ENCODE measurements at places on chromosomes 6 and 20. TPM values are rescaled to one million over a fixed set of nuclear protein-coding genes. Genes with fewer than 3 reads are reported as not detected.
A peak's percentile ranks its signal among the peaks of the same experiment; 100 is the strongest.

The NCOA3 gene
- total RNA-seq: 22.5 TPM

The COL19A1 gene
- total RNA-seq: under 0.01 TPM

The C20orf202 gene
- under 0.01 TPM for total RNA-seq

The PPP1R14C gene
- not detected for total RNA-seq

The SMPDL3A gene
- 5.3 TPM for total RNA-seq

The RCAN2 gene
- 0.26 TPM for total RNA-seq

DNA sequence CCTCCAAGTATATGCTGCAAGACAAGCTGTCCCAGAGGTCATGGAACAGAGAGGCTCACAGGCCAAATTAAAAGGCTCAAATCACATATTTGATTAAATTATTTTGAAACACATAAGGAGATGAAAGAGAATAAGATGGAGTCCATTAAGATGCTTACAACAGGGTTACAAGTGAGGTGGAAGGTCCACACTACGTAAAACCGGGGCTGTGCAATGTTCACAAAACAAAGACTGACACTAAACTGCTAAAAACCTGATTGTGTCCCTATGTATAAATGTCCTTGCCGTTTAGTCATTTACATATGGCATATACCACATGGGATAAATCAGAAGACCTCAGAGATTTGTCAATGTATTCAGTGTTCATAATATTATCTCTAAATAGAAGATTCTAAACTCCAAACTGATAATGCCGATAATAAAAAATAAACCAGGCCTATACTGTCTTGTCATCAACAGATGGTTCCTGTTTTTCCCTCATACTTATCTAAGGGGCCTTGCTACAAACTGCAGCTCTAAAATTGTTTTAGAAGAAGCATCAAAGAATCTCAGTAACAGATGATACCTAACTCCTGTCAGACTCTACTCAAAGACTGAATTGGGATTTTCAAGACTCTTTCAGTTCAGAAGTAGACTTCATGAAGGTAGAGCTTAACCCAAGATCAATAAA lies 51.8 kb upstream of the RIPOR2 start:
- DNase-seq: no peak

- peak; percentile 38 for DNase-seq
These were observed 124.8 kb downstream of the HIVEP1 start for GRCh38 chr6:12136905-12137304.

DNA sequence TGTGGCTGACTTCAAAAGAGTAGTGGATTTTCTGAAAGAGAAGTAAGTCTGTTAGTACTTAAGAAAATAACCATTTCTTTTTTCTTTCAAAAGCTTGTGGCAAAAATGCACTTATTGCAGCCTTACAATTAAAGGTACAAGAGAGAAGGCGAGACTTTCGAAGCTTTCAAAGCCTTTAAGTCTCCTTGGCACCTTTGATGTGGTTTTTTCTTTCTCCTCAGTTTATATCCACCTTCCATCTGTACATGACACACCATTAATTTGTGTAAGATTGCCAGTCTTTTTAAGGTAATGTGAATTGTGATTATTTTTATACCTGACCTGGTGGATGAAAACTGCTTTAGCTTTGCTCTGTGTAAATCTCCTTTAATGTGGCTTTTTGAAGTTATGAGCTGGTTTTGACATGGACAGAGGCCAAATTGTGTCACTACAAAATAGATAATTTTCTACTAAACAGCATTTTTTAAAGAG lies 466.1 kb downstream of the CDKAL1 start:
- DNase-seq: no peak

Data from dermis microvascular lymphatic vessel endothelial cell (primary cell).